Activated T-cell treated with anti-CD3 and anti-CD28 coated beads for 48 hours (primary cell): ENCODE measurements at places on chromosomes 2 and 18.

GRCh38 chr2:34533585-34534183, 934.6 kb upstream of the FAM98A start:
- no peak for DNase-seq

DNA sequence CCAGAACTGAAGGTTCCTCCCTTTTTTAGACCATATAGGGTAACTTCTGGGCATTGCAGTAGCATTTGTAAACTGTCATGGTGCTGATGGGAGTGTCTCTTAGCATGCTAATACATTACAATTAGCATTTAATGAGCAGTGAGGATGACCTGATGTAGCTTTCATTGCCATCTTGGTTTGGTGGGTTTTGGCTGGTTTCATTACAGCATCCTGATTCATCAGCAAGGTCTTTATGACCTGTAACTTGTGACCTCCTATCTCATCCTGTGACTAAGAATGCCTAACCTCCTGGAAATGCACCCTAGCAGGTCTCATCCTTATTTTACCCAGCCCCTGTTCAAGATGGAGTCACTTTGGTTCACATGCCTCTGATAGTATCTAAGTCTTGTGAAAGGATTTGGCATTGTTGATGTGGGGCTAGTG, 159.0 kb downstream of the TMX3 start:
- DNase-seq, result no peak

- DNase-seq, result no peak
These were observed 14.5 kb downstream of the SLC19A3 start for GRCh38 chr2:227703280-227703732.

GRCh38 chr2:197121756-197122385, 188.7 kb downstream of the ANKRD44 start:
- DNase-seq, result no peak

- DNase-seq, result no peak
These were observed 916 bp upstream of the OSBPL1A start for GRCh38 chr18:24398540-24398939.

DNA sequence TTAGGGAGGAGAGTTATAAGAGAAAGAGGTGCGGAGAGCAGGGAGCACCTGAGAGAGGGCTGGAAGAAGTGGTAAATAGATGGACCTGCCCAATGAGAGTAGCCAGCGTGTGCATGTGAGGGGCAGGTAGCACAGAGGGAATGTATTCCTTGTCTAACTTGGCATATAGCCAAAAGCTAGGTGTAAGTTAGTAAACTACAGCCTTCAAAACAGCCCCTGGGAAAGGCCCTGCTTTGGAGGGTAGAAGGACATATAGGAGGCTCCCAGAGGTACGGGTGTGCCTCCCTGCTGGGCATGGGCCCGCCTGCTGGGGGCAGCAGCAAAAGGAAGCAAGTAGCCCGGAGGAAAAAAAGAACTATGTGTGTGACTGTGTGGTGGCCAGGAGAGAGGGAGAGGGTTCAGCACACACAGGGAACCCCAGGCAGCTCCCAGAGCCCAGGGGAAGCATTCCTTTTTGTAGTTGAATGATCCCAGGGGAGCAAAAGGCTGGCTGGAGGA, 48.0 kb downstream of the TCF7L1 start:
- DNase-seq, result no peak

DNA sequence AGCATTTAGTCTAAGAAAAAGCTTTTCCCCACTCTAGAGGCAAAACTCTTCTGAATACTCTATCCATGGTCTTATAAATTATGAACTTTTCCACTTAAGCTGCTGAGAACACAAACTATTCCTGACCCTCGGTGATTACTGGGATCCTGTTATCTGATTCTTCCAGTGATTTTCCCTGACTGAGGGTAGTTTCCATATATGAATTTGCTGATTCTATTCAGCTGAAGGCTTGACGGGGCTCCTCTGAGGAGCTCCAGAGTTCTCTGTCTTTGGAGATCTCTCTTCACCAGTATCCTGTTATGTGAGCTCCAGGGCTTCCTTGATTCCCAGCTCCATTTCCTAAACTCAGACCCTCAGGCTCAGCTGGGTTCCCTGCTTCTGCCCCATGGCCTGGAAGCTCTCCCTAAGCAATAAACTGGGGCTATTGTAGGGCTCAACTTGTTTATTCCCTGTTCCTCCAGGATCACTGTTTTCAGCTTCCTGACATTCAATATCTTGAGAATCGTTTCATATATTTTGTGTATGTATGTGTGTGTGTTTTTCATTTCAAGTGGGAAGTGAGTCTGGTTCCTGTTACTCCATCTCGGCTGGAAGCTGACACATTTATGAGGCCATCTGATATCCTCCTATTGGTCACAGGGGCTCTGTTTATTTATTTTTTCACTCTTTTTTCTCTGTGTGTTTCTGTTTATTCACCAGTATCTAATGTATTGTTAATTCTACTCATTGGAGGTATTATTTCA, 78.2 kb downstream of the ARHGAP28 start:
- no peak for DNase-seq

- no peak for DNase-seq
These were observed 117.4 kb upstream of the ID2 start for GRCh38 chr2:8564475-8564874.

- no peak for DNase-seq
These were observed 16.9 kb downstream of the SFTPB start for GRCh38 chr2:85651097-85651496.

- no peak for DNase-seq
These were observed 128.5 kb downstream of the KCNE4 start for GRCh38 chr2:223180463-223180862.

DNA sequence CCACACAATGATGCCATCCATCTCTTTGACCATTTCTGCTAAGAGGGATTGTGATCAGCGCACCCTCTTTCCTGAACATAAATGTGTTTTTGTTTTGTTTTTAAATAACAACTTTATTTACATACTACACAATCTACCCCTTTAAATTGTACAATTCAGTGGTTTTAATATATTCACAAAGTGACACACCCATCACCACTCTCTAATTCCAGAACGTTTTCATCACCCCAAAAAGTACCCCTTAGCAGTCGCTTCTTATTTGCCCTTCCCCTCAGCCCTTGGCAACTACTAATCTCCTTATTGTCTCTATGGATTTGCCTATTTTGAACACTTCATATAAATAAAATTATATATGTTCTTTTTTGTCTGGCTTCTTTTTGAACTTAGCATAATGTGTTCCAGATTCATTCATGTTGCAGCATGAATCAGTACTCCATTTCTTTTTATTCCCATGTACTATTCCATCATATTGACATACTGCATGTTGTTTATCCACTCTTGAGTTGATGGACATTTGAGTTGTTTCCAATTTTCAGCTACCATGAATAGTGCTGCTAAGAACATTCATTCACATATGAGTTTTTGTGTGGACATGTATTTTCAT, 150.9 kb upstream of the NABP1 start:
- no peak for DNase-seq

GRCh38 chr2:16755442-16755841, 89.8 kb upstream of the CYRIA start:
- no peak for DNase-seq

- no peak for DNase-seq
These were observed 266.9 kb downstream of the ZNF385B start for GRCh38 chr2:179594268-179595112.
